CD4-positive, alpha-beta T cell (primary cell): ENCODE measurements at places on chromosomes 3 and 15.
A peak's percentile ranks its signal among the peaks of the same experiment; 100 is the strongest.

DNA sequence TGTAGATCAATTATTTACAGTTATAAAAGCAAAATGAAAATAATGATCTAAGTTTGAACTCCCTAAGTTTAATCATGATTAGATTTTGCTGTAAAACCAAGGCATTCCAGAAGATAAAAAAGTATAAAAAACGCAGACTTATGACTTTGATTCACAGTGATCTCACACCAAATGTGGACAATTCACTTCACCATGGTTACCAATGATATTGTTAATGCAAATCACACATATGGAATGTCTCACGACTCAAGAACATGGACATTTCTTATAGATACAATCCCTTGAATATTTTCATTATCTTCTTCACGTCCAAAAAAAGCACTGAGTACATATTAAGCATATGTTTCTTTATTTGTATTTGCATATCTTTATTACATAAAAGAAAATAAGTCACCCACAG is 1054.2 kb downstream of the NAALADL2 start:
- DNase-seq, result no peak

DNA sequence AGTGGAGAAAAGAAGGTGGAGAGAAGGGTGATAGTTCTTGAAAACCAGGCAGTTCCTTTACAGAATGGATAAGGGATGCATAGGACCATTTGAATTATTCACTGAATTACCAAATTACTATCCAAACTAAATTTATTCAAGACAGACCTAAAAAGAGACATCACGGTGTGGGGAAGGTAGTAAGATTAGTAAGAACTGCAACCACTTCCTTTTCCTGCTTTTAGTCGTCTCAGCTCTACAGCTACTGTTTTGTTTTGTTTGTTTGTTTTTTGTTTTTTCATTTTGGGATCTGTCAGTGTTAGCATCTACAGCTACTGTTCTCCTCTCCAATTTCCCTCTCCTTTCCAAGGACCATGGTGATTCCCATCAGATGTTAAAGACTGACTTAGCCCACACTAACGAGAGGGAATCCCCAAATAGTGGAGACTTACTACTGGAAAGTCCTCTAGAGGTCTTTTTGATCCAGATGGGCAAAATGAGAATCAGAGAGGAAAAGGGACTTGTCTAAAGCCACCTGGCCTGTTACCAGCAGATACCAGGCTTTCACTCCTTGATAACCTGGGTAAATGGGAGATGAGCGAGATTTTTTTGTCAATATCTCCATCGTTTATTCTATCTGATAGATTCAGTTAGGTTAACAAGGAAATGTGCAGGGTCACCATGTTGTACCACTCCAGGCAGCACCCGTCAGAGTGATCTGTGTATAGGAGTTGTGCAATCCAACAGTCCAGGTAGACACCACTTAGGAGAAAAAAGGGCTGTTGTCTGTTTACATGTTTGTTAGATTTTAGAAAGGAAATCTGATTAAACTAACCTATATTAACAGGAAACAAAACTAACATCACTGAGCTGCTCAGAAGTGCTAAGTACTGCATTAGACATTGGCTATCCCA is 6.0 kb downstream of the HCLS1 start:
- DNase-seq, result no peak

GRCh38 chr15:66845266-66845785 is 143.3 kb downstream of the SMAD6 start:
- no peak for DNase-seq

DNA sequence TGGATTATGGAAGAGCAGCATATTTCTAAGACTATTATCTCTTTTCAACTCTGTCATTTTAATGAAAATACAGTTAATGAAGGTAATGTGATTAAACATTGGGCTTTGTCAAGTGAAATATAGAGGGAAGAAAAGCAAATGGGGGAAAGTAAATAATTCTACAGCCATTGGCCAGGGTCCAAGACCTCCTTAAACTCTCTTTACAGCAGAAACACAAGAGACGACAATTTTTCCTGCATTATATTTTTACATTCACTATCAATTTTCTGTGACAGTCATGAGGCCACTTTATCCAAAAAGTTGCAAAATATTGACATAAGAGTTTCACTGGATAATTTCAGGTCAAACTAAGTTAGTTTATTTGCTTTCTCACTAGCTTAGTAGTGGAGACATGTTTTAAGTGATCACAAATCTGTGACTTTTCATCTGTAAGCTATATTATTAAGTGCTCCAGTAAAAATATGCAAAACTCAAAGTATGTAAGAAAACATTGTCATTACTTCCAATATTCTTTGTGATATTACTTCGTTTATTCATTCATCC is 385.9 kb upstream of the DPH6 start:
- DNase-seq, result no peak

DNA sequence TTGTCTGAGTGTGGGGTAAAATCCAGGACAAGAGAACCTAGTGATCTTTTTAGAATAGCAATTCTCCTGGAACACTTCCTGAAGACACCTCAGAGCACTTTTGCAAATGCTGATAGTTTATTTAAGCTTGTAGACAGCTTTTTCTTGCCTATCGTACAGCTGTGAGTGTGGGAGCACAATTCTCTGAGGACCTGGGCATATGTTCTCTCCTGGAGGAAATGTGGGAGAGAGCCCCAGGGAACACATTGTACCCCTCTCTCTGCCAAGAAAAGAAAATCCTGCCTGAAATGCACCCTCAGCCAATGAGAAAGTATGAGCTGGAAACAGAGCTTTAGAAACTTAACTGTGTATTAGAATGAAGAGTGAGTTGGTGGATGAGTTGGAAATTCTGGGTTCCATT is 308.3 kb upstream of the SEMA6D start:
- no peak for DNase-seq

- DNase-seq, result no peak
Observed at GRCh38 chr15:91476861-91477260, 376.6 kb upstream of the SLCO3A1 start.

DNA sequence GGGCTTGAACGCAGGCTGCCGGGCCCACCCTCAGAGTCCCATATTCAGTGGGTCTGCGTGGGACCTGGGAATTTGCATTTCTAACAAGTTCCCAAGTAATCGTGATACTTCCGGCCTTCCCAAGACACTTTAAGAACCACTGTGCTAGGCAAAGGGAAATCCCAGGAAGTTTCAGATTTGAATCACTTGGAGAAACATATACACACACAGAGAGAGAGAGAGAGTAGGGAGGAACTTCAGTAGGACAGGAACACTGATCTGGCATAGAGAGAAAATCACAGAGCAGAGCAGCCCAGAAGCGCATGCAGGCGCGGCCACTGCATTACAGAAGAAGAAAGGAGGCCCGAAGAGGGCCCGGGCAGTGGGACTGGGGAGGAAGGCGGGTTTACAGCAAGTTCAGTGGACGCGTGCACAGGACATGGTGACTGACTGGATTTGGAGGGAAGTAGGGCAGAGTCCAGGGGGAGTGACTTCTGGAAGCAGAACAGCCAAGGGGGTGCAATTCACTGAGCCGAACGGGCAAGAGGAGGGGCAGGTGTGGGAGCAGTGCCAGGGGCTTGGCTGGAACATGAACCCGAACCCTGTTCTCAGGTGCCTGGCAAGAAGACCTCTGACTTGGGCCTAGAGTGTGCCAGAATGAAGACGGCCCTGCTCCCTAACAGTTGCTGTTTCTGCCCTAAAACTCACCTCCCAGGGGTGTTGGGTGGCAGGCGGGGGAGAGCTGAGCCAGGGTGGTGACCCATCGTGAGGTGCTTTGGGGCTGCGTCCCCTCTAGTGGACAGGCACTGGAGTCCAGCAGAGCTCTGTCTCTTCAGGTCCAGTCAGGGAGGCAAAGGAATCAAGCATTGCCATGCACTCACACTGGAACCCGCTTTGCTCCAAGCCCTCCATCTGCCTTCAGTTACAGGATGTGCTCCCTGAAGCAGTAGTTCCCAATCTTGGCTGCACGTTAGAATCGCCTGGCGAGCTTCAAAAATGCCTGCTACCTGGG is 101.3 kb upstream of the HES1 start:
- DNase-seq, result no peak

DNA sequence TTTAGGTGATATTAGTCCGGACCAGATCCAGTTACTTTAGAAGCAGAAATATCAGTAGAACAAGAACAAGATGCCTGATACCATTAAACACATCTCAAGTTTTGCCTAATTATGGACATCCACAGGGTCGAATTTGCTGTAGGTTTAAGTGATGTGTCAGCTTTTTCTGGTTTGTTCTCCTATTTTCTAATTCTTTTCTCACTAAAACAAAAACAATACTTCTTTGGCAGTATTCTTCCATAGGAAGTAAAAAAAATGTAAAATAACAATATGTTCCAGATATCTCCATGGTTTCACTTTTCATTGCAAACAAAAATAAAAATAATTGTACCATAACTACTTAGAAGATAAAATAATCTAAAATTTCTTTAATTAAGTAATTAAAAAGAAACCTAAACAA is 265.7 kb downstream of the SHOX2 start:
- no peak for DNase-seq

DNA sequence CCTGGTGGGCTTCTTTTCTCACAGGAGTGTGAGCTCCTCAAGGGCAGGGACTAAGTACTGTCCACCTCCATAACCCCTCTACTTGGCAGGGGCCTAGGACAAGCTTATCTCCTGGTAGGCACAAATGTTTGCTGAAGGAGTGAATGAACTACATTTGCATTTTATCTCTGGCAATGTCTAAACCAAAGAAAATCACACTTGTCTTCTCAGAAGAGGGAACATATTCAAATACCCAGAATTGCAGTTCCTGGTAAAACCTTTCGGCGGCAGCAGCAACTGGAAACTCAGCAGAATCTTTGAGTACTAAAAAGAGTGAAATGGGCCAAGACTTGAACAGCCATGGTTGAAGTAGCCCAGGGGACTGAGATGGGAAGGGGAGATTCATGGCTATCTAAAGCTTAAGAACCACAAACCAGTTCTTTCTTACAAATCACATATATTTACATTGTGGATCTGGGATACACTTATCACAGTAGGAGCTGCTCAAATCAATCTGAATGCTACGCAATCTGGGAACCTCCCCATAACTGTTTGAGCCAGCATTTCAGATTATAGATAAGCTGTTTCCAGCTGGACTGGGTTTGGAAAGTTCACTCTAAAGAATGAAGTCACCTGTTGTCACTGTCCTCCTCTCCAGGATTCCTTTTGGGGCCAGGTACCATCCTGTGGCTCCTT is 18.7 kb upstream of the PTPN9 start:
- peak; percentile 10 for DNase-seq

DNA sequence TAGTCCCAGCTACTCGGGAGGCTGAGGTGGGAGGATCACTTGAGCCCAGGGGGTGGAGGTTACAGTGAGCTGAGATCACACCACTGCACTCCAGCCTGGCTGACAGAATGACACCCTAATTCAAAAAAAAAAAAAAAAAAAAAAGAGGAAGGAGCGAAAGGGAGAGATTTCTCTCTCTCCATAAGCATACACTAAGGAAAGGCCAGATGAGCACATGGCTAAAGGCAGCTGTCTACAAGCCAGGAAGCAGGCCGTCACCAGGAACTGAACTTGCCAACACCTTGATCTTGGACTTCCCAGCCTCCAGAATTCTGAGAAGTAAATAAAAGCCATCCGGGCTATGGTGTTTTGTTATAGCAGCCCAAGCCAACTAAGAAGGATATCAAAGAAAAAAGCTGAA is 7.5 kb downstream of the SRGAP3 start:
- DNase-seq, result no peak

GRCh38 chr15:68710536-68710935 is 110.2 kb downstream of the ANP32A start:
- no peak for DNase-seq

GRCh38 chr3:101391413-101391950 is 71.1 kb upstream of the IMPG2 start:
- no peak for DNase-seq

DNA sequence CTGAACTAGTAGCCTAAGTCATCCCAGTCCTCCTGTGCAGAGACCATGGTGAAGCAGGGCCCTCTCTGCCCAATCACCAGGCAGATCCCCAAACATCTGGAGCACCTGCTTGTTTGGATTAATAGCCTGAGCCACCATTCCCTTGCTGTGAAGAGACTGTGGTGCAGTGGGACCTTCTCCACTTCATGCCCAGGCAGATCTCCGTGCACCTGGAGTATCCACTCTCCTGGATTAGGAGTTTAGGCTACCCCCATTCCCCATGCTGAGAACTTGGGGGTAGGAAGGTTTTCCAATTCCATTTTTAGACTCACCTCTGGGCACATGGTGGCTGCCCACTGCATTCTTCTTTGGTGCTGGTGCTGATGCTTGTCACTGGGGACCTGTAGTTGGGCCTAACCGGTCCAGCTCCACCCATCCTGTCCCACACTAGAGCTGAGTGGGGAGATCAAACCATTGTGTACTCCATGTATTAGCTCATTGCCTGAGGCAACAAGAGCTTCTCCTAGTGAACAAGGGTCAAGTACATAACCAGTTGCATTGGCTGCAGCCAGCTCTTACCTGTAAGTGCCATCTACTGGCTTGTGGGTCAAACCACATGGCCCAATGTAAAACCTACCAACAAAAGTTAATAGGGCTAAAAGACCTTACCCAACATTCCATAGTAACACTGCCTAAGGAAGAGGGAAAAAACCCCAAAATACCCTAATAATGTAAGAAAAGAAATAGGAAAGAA is 382.5 kb upstream of the CBLB start:
- DNase-seq, result no peak

GRCh38 chr3:128021768-128022372 is 30.4 kb upstream of the SEC61A1 start:
- DNase-seq, result no peak

GRCh38 chr15:70584441-70584837 is 178.9 kb downstream of the UACA start:
- no peak for DNase-seq

GRCh38 chr3:33229066-33229465 is 10.5 kb upstream of the SUSD5 start:
- DNase-seq, result no peak
